Transverse colon (tissue), 4 donors: ENCODE measurements at places on chromosomes 3 and 15.

DNA sequence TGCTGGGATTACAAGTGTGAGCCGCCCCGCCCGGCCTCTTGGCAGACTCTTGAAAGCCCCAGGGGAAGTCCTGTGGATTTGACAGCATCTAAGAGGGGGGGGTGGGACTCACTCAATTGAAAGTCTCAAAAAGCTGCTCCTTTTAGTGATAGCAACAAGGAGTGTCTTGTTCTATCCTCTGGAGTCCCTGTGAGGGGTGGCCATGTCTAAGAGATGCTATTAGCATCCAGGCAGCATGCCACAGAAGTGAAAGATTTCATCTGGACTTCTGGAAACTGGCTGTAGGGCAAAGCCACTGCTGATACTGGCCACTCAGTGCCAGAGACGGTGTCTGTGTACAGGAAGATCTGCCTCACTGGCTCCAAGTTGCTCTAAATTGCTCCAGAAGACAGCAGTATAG, 74.0 kb downstream of the DHX36 start:
- DNase-seq: no peak

DNA sequence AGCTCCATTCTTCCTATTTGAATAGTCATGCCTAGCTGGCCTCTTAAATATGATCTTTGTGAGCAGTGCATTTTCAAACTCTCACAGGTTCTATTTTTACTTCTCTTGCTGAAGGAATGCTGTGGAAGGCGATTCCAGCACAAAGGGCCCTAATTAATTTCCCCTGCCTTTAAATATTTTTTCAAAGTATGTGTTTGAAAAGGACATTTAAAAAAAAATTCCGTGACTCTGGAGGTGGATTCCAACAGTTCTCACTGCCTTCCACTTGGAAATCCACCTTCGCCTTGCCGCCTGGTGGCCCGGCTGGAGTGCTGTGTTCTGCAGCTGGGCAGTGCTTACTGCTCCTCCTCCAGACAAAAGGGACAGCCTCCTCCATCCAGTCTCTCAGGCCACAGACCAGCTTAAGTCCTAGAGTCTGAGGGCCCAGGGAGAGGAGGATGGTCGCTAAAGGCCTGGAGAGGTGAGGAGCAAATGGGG, 61.5 kb upstream of the CORO2B start:
- DNase-seq: no peak

GRCh38 chr3:60289341-60290121, 961.7 kb downstream of the FHIT start:
- no peak for DNase-seq

DNA sequence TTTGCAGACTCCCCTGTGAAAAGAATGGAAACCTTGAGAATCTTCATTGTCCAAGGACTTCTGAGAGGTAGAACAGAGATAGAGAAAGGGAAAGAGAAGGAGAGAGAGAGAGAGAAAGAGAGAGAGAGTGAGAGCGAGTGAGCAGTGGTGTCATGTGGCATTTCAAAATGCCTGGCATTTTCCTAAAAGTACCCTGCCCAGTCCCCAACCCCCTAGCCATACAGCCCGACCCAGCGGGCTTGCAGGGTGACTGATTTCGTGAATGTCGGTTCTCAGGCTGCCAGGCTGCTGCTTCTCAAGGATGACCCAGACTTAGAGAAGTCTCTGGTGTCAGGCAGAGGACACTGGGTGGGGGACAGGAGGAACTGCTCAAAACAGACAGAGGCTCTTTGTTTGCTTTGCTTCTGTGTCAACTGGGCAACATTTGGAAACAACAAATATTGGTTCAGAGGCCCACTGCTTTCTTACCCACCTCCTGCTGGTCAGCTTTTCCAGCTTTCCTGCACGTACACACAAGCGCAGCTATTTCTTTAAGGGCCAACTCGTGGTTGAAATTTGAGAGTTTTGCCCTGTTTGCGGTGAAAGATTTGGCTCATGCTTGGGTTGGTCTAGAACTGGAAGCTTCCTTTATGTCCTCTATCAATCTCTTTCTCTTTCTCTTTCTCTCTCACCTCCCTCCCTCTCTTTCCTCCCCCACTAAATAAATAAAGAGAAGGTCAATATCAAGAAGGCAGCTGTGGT, 3.7 kb upstream of the TF start:
- no peak for DNase-seq

GRCh38 chr3:7307410-7307809, 446.5 kb downstream of the GRM7 start:
- DNase-seq: no peak

DNA sequence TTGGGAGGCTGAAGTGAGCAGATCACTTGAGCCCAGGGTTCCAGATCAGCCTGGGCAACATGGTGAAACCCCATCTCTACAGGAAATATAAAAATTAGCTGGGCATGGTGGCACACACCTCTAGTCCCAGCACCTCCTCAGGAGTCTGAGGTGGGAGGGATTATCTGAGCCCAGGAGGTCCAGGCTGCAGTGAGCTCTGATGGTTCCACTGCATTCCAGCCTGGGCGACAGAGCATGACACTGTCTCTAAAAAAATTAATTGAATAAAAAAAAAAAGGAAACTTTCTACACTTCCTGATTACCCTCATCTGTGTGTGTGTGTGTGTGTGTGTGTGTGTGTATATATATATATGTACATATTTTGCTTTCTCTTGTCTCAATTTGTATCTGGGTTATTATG, 31.4 kb downstream of the DIPK2A start:
- DNase-seq: no peak
